ENCODE measurements at places on chromosomes 4 and X.

- no peak for DNase-seq
These were observed 21.3 kb upstream of the AMBN start for GRCh38 chr4:70570796-70571195.

- DNase-seq: no peak
These were observed 111.2 kb downstream of the ELOVL6 start for GRCh38 chr4:110087070-110087708.

- no peak for DNase-seq
These were observed 66.8 kb downstream of the ANAPC4 start for GRCh38 chr4:25443851-25444250.

DNA sequence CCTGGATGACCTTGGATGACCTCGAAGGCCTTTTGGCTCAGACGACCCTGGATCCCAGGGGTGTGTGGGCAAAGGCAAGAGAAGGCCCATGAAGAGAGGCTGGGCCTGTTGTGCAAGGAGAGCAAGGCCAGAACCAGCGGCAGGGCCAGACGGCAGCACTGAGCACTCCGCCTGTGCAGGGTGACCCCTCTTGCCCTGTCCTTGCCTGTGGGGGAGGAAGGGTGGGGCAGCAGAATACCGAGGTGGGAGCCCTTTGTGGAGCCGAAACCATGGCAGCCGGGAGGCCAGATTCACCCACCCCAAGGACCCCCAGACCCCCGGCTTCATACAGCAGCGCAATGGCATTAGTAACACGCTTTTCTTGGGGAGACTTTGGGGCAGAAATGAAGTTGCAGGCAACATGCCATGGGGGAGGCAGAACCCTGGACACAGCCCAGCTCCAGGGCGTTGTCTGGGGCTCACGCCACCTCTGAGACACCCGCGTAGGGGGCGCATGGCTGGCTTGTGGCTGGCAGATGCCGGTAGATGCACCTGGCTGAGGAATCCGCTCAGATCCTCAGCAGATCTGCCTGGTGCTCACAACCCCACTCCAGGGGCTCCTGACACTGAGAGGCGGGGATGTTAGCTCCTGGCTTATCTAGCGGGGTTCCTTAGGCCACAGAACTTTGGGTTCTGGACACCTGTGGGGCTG, 114.5 kb downstream of the FAM53A start:
- DNase-seq: no peak

DNA sequence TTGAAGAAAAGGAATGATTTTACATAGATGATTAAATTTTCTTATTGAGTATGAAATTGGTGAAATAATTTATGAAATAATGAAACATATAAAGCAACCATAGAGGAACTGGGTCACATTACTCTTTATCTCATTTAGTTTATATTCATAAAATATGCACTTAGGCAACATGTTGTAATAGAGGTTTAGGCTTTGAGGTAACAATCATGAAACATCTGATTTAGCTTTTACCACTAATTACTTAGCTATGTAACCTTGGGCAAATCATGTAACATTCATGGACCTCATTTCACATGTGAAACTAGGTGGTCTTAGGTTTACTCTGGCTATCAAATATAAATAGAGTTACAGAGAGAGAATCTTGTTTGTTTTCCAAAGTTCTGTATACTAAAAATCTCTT, 54.5 kb upstream of the SMARCA5 start:
- DNase-seq: no peak

DNA sequence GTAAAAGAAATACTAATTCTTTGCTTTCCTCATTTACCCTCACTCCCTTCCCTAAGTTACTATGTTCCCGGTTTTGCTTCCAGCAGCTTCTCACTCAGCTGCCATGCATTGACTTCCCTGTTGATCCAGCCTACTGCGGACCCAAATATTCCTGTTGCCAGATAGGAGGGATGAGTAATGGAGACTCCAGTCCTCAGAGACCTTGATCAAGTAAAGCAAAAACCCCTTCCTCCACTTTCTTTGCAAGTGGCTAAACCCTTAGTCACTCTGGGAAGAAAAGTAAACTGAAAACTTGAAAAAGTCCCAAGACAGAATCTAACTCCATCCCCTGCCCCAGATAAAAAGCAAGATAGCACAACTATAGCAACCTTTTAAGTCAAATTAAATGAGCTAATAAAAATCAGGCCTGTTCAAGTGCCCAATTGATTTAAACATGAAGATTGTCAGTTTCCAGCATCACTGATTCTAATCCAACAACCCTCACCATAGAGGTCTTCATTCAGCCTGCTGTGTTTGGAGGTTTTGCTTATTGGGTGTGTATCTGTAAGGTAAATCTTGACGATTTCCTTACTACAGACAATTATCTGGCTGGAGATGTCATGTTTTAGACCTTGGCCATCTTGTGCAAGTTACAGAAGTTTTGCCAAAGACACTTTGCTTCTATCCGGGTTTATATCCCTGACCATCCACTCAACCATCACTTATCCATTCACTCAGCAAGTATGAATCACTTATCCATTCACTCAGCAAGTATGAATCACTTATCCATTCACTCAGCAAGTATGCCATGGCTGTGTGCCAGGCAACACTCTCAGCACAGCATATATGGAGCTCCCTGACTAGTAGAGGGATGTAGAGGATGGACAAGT, 17.6 kb downstream of the FGFBP1 start:
- no peak for DNase-seq

DNA sequence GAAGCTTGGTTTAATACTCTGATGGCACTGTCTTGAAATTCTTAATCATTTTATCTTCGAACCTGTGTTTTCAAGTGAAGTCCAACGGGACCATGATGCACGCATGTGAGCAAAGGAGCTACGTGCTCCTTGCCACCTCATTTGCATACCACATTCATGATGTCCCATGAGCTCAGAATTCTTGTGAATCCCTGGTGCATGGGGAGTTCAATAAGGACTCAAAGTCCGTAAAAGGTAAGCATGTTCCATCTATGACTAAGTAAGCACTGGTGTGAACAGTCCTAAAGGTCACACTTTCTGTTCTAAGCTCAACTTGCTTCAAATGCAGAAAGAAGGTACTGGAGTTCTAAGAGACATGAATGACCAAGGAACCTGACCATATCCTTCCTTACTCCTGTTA, 13.1 kb upstream of the GPM6B start:
- no peak for DNase-seq

GRCh38 chr4:3461515-3462291, 1.4 kb upstream of the DOK7 start:
- no peak for DNase-seq

DNA sequence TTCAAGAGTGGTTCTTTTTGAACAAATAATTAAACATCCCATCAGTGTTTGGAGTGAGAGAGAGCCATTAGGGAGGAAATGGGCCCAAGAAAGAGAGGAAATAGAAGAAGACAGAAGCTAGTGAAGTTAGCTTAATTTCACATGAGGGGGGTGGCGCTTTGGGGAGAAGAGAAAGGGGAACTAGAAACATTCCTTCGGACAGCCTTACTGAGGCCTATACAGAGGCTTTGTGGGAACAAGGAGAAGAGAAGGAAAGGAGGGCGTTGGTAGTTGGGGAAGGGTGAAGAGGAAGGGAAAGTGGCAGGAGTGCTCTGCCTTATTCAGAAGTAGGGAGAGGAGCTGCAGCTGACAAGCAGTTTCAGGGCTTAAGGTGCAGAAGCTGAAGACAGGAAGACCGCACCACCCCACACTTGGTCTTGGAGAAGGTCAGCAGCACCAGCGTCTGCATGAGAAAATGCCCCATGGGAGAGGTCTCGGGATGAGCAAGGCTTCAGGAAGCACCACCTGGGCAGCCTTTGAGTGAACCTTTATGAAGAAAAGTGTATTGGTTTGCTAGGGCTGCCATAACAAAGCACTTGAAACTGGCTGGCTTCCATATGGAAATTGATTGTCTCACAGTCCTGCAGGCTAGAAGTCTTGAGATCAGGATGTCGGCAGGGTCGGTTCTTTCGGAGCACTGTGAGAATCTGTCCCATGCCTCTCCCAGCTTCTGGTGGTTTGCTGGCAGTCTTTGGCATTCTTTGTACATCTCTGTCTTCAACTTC, 85.1 kb downstream of the KIT start:
- no peak for DNase-seq

GRCh38 chr4:80096175-80096850, 23.3 kb upstream of the ANTXR2 start:
- no peak for DNase-seq

DNA sequence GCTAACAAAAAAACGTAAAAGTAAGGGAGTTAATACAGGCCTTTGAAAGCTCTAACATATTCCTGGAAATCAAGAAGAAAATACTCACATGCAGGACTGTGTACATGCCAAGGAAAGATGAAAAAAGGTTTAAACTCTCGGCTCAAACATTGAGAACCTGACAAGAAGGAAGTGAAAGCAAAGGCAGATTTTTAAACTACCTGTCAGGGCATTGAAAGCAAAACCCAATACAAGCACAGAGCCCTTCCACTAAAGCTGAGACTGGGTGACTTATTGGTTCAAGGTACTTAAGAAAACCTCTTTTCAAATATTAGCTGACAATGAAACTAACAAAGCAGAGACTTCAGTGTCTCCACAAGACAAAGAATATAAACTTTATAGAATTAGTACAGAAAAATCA, 313.0 kb upstream of the GRID2 start:
- no peak for DNase-seq

DNA sequence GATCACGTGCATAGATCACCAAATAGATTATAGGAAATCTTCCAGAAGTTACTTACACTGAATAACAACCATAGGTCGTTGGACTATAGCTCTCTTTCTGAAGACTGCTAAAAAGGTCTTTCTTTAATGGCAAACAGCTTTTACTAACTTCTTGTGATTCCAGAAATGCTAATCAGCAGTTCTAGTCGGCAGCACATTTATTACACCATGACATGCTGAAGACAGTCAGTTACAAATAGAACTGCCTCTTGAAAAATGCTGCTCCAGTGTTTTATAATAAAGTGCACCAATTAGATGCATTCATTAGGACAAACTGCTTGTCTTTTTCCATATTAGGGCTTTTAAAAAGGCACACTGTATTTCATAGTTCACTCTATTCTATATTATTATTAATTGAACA, 488.2 kb downstream of the PABPC4L start:
- no peak for DNase-seq

- no peak for DNase-seq
These were observed 498.0 kb upstream of the BOD1L1 start for GRCh38 chr4:14125375-14126129.

DNA sequence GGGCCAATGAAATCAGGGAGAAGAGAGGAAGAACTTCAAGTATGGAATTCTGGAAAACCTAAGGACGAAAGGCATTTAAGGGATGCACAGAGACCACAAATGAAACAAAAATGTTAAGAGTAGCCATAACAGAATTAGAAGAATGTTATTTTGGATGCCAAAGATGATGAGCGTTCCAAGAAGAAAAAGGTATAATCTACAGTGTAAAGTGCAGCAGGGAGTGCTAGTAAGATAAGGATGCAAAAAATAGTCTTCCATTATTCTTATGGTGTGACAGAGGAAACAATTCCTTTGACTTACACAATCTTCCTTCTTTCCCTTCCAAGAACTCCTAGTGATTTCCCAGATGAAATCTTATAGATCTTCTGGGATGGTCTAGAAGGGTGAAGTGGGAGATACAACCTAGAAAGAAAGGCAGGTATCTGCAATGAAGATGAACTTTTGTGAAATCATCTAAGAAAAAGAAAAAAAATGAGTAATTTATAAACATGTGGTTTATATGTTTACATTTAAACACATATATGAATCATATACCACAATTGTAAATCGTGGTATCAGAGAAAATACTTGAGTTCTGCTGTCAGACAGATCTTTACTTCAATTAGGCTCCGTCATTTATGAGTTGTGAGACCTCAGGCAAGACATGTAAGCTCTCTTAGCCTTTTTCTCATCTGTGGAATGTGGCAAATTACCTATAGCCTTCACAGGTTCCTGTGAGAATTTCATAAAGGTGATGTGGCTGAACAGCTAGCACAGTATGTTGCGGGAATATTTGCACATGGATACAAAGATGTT, 8.1 kb downstream of the MORF4L2 start:
- DNase-seq: no peak

GRCh38 chr4:2304877-2305561, 43.1 kb upstream of the MXD4 start:
- peak; percentile 93 for DNase-seq

DNA sequence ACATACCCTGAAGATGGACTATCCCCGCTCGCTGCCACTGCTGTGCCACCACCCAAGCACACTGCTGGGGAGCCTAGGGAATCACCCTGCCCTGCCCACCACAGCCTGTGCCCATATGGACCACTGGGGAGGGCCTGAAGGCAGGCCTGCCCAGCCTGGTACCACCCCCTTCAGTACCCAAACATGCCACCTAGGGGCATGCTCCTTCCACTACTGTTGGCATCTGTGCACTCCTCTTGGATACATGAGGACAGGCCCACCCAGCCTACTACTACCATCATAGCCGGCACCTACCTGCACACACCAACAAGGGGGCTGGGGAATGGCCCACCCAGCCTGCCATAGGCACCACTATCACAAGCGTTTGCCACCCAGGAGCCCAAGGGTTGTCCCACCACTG, 30.1 kb upstream of the PRDX4 start:
- no peak for DNase-seq

GRCh38 chr4:107333518-107333917, 297.4 kb upstream of the DKK2 start:
- no peak for DNase-seq

- DNase-seq: no peak
These were observed 176.9 kb upstream of the SCML1 start for GRCh38 chrX:17560385-17560784.

GRCh38 chrX:568311-568710, 62.3 kb upstream of the SHOX start:
- DNase-seq: no peak

All from vagina (tissue), 2 donors.